Stimulated activated CD8-positive, alpha-beta memory T cell treated with anti-CD3 and anti-CD28 coated beads, Interleukin-2, amount 100 ng/mL, for 1 hour (primary cell): ENCODE measurements at places on chromosomes 16 and 17.

DNA sequence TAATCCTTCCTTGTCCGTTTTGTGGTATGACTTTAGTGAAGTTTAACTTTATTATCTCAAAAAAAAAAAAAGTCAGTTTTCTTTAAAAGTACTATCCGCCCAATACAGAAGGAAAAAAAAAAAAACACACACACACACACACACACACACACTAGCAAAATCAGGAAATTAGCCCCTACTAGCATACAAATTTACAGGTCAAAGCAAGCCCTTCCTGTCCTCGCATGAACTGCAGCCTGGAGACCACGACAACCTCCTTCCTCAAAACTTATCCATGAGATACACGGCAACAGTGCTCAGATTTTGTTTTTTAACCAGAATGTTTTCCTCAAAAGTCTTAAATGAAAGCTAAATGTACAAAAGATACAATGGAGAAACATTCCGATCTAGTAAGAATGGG is 16.2 kb downstream of the NCOR1 start:
- no peak for DNase-seq

DNA sequence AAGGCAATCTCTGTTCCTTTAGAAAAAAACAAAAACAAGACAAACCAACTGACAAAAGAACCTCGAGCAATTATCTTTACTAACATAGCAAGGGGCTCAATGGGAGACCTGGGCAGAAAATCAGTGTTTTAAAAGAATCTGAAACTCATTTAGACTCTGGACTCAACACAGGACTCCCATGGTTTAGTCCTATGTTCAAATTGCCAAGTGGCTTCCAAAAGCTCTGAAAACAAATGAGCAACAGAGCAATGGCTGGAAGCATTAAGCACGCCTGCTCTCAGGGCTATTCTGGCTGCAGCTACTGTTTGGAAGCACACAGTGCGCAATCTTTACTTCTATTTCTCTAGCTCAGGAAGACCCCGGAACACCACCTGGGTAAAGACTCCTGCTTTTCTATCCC is 162.0 kb downstream of the AATF start:
- no peak for DNase-seq

DNA sequence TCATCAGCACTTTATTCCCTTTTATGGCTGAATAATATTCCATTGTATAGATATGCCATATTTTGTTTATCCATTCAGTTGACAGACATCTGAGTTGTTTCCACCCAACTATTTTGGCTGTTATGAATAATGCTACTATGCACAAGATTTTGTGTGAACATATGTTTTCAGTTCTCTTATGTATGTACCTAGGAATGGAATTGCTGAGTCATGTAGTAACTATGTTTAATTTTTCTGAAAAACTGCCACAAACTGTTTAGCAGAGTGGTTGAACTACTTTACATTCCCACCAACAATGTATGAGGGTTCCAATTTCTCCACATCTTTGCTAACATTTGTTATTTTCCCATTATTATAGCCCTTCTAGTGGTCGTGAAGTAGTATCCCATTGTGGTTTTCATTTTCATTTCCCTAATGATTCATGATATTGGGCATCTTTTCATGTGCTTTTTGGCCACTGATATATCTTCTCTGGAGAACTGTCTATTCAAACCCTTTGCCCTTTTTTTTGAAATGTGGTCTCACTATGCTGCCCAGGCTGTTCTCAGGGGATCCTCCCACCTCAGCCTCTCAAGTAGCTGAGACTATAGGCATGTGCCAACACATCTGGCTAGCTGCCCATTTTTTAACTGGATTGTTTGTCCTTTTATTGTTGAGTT is 26.3 kb downstream of the SMURF2 start:
- no peak for DNase-seq

DNA sequence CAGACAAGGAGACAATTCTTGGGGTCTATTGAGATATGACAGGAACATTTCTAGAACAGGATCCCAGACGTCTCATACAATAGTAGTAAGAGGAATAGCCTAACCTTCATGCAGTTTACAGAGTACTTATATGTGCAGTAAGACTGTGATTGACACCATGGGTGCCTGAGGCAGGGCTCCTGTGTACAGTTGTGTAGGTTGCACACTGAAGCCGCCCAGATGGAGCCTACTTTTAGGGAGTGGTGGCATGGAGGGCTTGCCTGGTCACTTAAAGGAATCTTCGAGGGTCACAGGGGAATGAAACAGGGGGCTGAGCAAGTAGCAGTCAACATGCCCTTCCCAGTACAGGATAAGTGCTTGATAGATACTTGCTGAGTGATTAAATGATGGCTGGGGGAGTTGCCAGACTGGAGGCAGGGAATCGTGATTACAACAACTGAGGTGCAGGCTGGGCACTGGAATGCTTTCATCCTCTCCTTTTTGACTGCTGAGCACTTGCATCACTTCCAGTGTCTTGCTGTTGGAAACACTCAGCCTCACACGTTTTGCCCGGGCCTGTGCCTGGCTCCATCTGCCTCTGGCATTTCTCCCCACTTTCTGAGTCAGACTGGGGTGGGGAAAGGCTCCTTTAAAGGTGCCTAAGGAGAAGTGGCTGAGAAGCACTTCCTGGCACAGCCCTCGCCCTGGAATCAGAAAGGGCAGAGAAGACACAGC is 71.0 kb downstream of the COPRS start:
- no peak for DNase-seq

GRCh38 chr17:69268543-69269014 is 40.0 kb upstream of the ABCA10 start:
- DNase-seq, result no peak

DNA sequence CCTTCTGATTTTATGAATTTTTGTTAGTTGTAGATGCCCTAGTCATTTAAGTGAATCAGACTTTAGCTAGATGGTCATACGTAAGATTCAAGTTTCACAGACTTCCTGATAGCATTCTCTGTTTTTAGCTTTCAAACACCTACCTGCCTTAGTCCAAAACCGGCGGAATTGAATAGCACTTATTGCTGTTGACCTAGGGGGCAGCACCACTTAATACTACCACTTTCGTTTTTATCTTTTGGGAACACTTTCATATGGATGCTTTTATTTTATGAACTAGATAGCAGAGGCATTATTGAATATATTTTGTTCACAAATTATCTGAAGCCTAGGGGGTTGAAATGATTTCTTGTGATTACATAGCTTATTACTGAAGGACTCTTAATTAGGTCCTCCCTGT is 31.5 kb downstream of the TADA2A start:
- DNase-seq, result no peak

- no peak for DNase-seq
These were observed 1140.2 kb downstream of the CDH11 start for GRCh38 chr16:63981639-63982038.

DNA sequence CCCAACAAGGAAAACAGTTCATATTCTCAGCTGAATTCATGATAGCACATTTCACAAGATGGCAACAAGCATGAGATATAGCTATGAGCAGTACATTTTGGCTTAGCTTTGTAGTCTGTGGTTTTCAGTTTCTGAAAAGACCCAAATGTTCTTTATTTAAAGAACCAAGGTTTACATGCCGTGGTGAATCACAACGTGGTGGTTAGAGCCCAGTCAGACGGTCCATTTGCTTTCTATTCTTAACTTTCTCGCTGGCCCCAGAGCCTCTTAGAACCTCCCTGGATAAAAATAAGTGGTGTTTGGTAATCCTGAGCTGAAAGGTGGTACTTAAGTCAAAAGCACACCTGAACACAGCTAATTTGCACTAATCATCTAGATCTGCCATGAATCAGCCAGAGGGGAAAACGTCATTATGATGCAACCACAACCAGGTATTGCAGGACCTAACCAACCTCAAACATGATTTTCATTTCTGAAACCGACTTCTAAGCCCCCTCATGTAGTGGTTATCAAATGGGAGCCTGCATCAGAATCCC is 18.6 kb upstream of the HAPSTR1 start:
- DNase-seq, result no peak

- DNase-seq, result no peak
These were observed 656 bp upstream of the KCTD13 start for GRCh38 chr16:29926711-29927052.

DNA sequence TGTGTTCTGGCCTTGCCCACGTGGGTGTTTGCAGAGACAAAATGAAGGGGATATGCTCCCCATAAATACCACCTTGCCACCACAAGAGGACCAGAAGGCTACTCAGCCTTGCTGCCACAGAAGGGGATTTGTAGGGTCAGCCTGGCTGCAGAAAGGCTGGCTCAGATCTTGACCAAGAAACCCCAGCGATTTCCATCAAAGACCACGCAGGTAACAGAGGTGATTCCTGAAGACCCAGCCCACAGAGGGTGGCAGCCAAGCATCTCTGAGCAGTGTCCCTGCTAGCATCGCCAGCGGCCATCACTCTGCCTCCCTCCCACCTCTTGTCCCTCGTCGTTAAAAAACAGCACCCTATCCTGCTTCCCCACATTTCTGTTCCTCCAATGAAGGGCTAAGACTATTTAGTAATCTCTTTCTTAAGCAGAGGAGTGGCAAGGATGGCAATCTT is 54.9 kb downstream of the BEAN1 start:
- no peak for DNase-seq

- DNase-seq, result no peak
These were observed 24.6 kb downstream of the CMIP start for GRCh38 chr16:81469183-81469677.

DNA sequence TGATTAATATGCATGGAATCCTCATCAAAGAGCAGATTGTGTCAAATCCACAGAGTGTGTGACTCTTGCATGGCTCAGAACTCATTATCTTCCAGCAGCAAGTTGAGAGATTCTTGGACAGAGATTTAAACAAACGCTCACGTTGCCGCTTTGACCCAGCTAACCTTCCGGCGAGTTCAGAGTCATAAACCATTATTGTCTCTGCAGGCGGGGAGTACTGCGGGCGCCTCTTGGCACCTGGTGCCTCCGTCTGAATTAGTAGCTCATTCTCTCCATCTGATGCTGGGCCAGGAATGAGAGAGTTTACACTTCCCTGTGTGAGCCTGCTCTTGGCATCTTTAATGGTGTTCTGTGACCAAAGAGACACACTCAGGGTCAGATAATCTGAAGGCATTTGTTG is 138.6 kb upstream of the WSCD1 start:
- no peak for DNase-seq

- no peak for DNase-seq
These were observed 5.4 kb downstream of the ZCCHC14 start for GRCh38 chr16:87487361-87487924.

GRCh38 chr16:64440005-64440404 is 681.9 kb downstream of the CDH11 start:
- no peak for DNase-seq
